Umbilical cord (tissue), 2 donors: ENCODE measurements at places on chromosomes 4 and X.
A peak's percentile ranks its signal among the peaks of the same experiment; 100 is the strongest.

GRCh38 chr4:138841343-138841742 lies 174.2 kb upstream of the NOCT start:
- DNase-seq, result no peak

DNA sequence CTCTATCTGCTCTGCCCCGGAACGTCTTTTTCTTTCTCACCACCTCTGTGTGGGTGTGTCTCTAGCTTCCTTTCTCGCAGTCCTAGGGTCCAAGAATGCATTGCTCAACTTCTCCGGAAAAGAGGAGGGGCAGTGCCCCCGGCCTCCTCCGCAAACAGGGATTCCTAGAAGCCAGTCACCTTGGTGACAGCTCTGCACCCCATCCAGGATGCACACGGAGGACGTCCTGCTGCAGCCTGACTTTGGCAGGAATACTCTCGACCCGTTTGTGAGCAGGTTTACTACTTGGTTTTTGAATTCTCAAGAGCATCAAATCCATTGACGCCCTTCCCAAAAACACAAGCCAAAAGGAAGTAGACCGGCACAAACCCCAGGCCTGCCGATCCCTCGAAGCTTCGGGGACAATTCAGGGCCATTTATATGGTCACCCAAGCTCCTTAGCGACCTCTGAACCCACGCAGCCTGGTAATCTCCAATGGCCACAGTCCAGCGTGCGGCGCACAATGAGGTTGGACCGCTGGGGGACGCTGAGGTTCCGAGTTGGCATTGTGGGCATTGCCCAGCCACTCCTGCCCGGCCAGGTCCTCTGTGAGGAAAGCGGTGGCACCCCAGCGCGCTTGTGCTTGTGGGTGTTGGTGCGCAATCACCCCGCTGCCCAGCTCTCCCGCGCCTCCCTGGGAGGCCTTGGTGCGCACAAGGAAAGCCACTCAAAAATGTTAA lies 9.8 kb downstream of the NKX3-2 start:
- no peak for DNase-seq

DNA sequence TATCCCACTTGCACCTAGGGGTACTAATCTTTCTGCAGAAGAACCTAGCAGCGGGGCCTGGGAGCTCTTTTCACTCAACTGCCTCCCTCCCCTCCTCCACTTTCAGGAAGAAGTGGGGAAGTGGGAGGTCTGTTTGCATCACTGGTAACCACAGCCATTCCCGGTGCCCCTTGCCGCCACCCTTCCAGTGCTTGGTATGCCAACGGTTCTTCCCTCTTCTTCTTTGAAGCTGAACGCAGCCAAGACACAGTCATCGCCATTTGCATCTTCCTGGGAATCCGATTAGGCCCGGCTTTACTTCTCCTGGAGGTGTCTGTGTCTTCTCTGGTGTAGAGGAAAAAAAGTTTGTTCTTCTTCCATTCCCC lies 47.2 kb upstream of the RBPJ start:
- DNase-seq, result peak; percentile 18

DNA sequence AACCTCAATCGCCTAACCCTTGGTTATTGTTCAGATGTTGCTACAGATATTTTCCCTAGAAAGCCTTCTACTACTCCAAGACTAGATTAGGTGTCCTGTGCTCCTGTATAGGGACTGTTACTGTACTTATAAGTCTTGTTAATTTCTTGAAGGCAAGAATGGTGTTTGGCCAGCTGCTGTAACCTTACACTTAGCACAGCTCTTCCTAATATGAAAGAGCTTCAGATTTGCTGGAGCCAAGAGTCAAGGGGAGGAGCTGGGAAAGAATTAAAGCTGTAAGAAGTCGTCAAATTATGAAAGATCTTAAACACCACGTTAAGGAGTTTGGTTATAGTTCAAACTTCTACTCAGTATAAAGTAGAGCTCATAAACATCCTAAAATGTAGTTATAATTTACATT lies 245.9 kb upstream of the TLL1 start:
- DNase-seq, result no peak

DNA sequence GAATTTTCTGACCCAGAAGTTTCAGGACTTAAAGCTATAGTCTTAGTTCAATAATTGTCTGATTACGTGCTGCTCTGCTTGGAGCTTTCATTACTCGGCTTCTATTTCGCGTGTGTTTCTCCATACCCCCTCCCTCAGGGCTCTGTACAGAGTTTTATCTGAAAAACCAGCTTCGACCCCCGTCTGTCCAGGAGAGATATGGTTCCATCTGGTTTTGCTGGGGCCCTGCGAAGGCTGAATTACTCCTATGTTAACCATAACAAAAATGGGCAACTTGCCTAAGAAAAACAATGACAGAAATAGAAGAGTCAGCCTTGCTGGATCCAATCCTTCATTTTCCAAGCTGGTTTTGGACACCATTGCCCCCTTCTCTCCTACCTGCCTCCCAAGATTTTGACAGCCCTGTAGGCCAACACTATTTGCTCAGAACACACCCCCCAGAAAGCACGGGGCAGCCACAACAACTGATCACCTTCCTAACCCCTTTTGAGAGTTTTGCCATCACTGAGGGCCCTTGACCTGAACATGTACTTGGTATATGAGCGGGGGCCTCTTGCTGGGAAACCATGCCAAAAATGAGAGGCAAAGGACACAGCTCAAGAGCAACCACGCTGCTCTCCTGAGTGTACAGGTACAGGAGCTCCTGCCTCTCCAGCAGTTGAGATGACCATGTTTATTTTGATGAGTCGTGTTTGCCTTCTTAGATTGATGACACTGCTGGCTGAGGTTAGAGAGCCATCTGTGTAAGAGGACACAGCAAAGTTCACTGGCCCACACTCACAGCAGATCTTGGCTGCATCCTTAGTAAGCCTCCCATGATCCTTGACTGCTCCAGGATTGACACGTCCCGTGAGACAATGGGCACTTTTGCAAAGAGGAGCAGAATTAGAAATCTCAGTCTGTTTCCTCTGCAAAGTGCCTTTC lies 36.2 kb upstream of the ATP6AP2 start:
- no peak for DNase-seq

DNA sequence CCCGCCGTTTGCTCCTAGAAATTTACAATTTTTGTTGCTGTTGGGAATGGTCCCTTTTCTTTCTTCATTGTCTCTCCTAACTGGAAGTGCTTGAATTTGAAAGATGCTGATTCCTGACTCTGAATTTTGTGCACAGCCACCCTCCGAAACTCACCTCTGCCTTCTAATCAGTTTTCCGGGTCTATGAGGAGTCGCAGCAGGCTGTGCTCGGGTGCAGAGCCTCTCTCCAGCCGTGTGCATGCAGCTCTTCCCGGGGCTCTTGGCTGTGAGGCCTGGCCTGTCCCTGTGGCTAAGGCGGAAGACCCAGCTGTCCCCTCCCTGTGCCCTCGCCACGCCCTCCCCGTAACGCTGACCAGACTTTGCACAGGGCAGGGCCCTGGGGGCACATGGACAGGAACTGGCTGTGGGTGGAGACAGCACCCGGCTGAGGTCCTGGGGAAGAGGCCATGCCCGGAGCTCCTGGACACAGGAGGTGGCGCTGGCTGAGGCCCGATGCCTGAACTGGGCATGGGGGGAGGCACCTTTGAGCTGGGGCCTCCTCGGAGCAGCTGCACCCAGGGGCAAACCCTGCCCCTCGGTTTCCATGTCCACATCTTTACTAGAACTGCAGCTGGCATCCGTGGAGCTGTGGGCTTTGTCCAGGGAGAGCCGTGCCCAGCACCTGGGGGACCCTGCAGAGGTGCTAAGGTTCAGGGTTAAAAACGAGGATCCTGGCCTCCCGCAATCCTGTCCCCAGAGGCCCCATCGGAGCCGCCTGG lies 32.6 kb upstream of the SPON2 start:
- no peak for DNase-seq

DNA sequence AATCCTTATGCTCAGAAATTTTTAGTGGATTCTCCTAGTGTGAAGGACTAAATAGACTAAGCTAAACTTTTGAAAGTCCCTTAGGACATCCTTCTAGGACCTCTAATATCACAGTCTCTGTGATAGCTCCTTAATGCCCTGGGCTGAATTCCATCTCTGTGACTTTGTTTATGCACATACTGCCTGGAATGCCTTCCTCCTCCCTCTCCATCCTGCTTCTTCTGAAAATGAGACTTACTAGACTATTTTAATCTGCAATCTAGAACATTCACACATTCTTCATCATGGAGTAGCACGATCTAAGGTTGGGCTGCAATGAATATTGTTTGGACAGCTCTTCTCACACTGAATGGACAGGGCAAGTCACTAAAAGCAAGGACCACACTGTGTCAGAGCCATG lies 65.0 kb upstream of the MSX1 start:
- DNase-seq, result no peak

DNA sequence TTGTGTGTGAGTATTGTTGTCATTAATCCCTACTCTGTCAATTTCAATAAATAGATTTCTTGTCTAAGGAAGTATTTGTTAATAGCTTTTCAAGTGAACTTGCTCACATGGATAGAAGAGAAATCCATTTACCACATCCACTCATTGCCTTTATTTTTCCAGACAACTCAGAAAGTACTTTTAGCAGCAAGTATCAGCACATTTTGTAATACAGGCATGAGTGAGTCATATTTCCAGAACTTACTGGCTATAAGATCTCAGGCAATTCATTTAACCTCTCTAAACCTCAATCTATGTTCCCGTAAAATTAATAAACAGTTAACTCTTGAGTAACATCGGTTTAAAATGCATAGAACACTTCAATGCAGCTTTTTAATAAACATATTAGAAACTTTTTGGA lies 317.9 kb upstream of the PCDH7 start:
- DNase-seq, result peak; percentile 2

DNA sequence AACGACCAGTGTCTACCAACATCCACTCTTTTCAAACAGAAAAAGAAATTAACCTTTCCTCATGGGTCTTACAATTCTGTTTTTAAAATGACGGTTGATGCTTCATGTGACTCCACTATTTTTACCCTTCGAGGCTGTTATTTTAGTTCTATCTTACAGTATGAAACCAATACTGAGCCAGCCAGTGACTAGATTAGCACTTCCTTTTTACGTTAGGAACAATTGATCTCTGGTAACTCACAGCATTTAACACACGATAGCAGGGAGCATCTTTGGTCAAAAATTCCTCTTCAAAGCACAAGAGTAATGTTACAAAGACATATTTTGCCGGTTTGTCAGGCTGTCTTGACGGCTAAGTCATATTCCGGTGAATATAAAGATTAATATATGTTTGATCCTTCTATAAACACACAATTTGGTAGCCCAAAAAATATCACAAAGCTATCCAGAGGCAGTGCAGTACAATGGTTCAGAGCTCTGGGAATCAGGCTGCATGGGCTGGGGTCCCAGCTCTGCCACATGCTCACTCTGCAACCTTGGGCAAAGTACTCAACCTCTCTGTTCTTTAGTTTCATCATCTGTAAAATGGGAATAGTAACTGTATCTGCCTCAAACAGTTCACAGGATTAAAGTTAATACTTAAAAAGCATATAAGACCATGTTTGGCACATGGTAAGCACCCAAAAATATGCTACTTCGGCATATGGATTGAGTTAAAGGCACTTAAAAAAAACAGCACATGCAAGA lies 62.9 kb upstream of the TXK start:
- DNase-seq, result no peak

DNA sequence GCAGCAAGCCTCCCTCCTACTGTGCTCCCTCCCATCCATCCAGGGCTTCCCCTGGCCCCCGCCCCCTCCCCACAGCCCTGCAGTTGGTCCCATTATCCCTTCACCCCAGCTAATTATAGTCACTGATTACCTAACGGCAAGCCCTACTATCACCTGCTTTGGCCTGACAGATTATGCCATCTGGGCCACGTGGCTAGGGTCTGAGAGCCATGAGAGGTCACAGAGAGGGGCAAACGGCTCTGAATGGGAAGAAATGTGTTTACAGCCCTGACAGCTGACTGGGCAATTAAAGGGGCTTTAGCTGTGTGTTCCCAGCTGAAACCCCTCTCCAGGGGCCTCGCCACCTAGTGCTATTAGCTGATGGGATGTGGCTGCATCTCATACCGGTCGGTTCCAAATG lies 134.4 kb upstream of the CPEB2 start:
- no peak for DNase-seq

GRCh38 chr4:18291981-18292380 lies 270.4 kb upstream of the LCORL start:
- no peak for DNase-seq

DNA sequence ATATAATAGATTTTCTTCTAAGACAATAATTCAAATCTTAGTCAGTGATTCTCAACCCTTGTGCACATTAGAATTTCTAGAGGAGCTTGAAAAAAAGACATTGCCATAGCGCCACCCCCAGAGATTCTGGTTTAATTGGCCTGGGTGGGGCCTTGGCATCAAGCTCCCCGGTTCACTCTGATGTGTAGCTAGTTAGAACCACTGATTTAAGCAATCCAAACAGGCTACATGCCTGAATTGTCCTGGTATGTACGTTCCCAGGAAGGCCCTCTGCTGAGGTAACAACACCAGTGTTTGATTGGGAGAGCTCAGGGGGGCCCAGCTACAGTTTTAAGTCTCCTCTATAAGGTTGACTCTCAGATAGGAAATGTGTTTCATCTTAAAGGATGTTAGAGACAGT lies 1.3 kb upstream of the ATP10D start:
- no peak for DNase-seq

GRCh38 chr4:41179498-41180195 lies 34.7 kb downstream of the APBB2 start:
- no peak for DNase-seq

DNA sequence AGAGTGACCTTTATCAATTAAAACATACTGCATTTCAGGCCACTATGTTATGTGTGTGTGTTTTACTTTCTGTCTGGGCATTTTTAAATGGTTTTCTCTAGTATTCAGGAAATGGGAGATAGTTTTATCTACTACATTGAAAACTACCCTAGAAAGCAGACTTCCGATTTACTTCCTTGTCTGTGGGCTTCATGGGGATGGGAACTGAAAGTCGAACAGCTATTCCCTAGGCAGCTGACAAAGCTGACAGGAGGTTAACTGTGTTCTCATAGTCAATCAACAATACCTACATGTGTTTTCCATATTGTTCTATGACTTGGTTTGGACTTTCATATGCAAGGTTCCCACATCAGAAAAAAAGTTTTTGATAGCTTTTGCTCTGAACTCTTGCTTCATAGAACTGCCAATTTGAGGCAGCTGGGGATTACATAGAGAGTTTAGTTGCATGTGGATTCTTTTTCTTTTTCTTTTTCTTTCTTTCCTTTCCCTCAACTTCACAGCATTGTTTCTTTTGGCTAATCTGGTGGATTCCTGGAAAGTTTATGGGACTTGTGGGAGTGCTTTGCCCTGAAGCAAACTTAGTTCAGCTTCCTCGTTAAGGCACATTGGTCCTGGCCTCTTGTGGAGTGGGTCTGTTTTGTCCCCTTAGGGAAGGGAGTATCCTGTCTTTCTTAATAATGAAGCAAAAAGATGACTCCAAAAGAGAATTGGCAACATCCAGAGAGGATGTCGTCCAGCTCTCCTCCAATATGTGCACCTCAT lies 327.1 kb upstream of the GIMD1 start:
- no peak for DNase-seq

- DNase-seq, result peak; percentile 23
Measured at GRCh38 chr4:1628892-1629698, 55.0 kb downstream of the FAM53A start.
